ENCODE measurements at places on chromosomes 2 and 18.

GRCh38 chr2:239866350-239866749 lies 158.8 kb downstream of the NDUFA10 start:
- DNase-seq, result no peak

DNA sequence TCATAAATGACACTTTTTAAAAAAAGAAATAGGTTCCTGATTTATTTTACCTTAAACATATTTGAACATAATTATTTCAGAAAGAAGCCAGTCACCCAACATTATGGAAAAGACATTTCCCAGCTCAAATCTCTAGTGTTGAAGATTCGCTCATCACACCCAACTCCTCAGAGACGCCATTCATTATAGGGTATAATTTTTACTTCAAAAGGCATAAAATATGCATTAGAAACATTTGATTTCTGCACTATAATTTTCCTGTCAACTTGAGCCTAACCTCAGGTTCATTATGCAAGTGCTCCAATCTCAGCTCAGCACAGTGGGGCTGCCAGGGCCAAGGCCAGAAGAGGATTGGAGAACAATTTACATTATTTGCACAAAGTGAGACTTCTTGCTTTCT lies 58.8 kb upstream of the TTN start:
- DNase-seq, result no peak

GRCh38 chr2:19632403-19632991 lies 269.3 kb downstream of the TTC32 start:
- DNase-seq, result no peak

DNA sequence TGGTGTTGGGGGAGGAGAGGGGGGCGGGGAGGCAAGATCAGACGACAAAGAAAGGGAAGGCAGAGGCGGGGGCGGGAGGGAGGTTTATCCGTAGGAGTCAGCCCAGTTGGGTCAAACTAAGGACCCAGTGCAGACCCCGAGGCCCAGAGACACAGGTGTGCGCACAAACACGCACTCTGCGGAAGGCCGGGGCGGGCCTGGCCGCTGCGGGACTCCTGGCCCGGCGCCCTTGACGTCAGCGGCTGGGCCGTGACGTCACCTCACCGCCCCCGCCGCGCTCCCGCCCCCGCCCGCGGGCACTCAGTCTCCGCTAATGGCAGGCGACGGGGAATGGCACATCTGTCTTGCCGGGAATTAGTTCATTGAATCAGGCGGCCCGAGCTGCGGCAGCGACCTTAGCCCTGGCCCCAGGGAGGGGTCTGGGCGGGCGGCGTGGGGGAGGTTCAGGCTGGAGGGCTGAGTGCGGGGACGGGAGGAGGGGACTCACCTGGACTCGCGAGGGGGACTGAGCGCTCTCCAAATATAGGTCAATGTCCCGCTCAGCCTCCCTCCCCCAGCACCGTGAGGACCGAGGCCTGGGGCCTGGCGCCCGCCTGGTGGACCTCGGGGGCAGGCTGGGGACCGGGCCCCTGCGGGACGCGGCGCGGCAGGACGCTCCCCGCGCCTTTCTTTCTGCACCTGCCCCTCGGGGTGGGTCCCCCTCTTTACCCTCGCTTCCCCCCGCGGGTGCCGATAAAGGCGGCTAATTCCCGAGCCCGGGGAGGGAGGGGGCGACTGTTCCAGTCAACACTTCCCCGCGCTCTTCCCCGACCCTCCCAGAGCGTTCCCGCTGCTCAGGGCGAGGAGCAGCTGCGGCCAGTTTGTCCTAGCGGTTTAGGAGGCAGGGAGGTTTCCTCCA lies 15.5 kb upstream of the ECEL1 start:
- no peak for DNase-seq

- no peak for DNase-seq
Measured at GRCh38 chr2:176270100-176270750, 983 bp downstream of the MTX2 start.

DNA sequence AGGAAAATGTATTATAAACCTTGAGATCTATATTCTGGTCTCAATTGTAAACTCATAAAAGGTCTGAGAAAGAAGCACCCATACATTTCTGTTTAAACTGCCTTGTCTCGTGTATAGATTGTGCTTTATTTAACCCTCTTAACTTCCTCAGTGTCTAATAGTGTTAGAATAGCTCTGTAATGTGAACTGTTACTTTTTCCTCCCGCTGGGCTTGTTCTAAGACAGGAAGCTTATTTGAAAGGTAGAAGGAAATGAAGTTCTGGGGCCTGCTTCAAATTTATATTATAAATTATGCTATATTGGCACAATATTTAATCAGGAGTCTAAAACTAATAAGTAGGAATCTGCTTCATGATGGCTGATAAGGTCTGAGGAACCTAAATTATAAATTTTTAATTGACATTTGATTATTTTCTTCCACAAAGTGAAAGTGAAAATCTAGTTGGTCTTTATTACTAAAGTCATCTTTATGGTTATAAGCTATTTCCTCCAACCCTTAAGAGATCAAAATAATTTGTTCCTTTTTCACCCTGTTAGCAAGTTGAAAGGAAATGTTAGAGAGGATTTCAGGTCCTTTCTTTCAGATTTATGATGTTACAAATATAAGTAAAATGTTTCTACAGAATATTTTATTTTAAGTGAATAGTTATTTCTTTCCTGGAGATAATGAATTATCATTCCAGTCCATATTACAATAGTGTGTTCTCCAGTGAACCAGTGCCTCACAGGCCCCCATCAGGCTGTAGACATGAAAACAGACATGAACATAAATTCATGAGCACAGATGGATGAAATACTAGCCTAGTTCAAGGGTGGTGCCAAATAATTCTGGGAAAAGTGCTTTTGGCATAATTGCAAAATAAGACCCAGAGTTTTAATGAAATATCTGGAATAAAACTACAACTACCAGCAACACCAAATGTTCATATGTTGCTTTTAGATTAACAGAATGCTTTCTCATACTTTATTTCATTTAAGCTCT lies 7.9 kb downstream of the MFSD6 start:
- no peak for DNase-seq

DNA sequence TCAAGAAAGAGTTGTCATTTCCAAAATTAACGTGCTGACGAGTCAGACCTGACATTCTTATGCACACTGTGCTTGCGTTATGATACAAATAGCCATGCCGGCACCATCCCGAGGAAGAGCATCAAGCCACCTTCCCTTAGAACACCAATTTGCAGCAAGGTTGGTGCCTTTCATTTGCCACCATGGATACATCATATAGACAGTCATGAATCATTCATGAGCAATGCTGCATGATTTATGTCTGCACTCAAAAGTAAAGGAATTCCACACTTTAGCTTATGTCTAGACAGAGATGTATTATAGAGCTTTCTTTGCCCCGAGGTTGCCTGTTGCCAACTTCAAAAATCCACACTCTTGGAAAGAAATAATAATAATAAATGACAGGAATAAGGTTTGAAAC lies 166.9 kb downstream of the VWC2L start:
- DNase-seq, result no peak

- no peak for DNase-seq
Measured at GRCh38 chr2:190789074-190790004, 91.3 kb upstream of the GLS start.

DNA sequence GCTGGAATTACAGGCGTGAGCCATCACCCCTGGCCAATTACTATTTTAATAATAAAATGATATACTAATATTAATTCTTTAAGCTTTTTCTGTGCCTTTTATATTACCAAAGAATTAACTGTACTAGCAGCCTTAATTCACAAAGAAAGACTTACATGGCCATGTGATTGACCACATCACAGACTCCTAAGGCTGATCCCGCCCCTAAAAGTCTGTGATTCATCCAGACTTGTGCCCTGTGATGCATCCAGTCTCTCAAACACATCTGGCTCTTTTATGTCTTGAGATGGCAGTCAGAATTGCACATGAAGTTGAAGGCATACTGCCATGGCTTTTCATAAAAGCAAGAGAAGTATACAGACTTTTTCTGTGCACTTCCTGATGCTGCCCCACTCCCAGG lies 91.7 kb downstream of the DTNA start:
- no peak for DNase-seq
